ENCODE measurements at places on chromosomes 1 and 21.
A peak's percentile ranks its signal among the peaks of the same experiment; 100 is the strongest.

GRCh38 chr1:92961131-92961895, at the start of gene DIPK1A:
Gene DIPK1A (minus strand): TSS chr1:92961462. CDS start chr1:92961429, 33 bp downstream.
- peak; percentile 38 for DNase-seq

- no peak for DNase-seq
Observed at GRCh38 chr1:26686795-26687194, 9.0 kb upstream of the ARID1A start.

DNA sequence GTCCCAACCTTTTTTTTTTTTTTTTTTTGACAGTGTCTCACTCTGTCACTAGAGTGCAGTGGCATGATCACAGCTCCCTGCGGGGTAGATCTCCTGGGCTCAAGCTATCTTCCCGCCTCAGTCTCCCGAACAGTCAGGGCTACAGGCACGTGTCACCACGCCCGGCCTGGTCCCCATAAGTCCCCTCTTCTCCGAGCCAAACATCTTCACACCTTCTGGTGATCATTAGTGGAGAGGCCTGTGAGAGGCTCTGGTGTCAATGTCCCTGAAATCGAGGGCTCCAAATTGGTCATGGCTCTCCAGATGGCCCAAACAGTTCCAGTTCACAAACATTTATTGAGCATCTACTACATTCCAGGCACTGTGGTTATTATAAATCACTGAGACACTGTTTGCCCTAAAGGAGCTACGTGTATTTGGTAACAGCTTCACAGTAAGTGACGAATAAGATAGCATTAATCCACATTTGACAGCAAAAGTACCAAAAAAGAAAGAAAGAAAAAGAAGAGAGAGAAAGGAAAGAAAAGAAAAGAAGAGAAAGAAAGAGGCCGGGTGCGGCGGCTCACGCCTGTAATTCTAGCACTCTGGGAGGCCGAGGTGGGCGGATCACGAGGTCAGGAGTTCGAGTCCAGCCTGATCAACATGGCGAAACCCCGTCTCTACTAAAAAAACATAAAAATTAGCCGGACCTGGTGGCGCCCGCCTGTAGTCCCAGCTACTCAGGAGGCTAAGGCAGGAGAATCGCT, 867 bp upstream of the TIMM17A start:
- DNase-seq: no peak

DNA sequence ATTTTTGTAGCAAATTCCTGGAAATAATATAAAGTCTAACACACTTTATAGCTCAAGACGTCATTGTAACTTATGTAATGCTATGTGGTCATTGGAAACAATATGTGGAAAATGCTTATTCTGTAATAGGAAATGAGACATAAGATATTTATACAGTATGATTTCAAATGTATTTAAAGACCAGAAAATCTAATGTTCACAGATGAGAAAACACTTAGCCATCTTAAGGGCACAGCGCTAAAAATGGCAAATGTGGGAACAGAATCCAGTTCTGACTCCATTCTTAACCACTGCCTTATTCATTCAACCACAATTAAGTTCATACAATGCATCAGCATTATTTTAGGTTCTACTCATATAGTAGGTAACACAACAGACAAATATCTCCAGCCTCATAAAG, 12.5 kb downstream of the CSDE1 start:
- no peak for DNase-seq

DNA sequence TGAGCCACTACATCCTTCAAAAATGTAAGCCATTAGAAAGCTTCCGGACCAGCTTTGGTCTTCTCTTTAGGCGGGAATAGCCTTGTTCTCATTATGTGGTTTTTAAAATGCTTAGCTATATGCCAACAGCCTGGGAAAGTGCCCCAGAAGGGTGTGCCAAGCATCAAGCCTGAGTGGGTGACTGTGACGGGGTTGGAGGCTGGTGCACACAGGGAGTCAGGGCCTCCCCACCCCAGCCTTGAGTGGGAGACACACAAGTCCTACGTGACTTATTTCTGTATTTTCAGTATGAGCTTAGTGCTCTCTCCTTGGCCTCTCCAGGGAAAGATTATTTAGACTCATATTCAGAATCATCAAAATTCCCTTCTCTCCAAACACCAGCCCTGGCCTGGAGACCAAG, 9.8 kb downstream of the UBASH3A start:
- DNase-seq: no peak

- no peak for DNase-seq
Observed at GRCh38 chr1:93604411-93604810, 77.2 kb downstream of the BCAR3 start.

GRCh38 chr1:81430955-81431623, 369.6 kb upstream of the ADGRL2 start:
- DNase-seq: no peak

GRCh38 chr1:74161497-74161896, 36.5 kb downstream of the LRRIQ3 start:
- DNase-seq: no peak

DNA sequence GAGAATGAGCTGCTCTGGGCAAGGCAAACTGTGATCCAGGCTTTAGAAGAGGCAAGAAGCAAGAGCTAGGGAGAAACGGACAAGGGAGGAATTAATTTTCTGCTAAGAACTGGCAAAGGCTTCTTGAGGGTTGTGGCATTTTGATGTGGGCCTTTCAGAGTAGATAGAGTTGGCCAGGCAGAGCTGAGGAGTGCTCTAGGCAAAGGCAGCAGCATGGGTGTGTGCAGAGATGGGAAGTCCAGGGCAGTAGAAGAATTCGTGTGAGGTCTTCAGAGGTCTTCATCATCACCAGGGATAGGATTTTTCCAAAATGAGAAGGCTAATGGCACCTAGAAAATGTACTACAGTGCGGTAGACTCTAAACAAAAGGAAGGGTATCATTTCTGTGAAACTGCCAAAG, 237.8 kb downstream of the LTN1 start:
- no peak for DNase-seq

- no peak for DNase-seq
Observed at GRCh38 chr1:67674260-67675011, 10.6 kb upstream of the GADD45A start.

- DNase-seq: no peak
Observed at GRCh38 chr1:119626841-119627240, 21.2 kb downstream of the ZNF697 start.

DNA sequence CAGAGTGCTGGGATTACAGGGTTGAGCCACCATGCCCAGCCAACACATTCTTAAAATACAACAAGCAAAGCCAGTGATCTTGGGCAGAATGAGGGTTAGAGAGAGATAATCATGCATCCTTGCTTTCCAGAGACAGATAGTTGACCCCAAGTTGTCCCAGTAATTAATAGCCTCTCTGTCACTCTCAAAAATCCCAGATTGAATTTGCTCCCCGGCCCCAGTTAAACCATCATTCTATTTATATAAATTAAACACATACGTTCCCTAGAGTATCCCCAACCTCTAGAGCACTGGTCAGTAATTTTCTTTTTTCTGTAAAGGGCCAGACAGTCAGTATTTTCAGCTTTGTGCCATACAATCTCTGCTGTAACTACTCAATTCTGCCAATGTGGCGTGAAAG, 16.4 kb upstream of the TARDBP start:
- DNase-seq: no peak

Measured in stimulated activated CD8-positive, alpha-beta memory T cell treated with anti-CD3 and anti-CD28 coated beads, Interleukin-4, amount 100 ng/mL, for 1 hour (primary cell).